Pulmonary artery endothelial cell (primary cell): ENCODE measurements at places on chromosomes 7 and 10. TPM values are rescaled to one million over a fixed set of nuclear protein-coding genes. Genes with fewer than 3 reads are reported as not detected.

DNA sequence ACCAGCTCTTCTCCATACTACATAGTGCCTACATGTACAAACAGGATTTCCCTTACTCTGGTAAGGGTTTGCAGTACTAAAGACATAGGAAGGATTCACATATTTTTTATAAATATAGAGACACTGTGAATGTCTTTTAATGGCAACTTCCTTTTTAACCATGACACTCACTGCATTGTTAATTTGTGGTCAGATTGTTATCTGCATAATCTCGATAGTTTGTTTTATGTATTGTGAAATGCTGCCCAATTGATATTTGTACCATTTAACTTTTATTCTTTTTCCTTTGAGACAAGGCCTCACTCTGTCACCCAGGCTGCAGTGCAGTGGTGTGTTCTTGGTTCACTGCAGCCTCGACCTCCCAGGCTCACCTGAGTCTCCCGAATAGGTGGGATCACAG is 39.7 kb downstream of the SP8 start:
- no peak for DNase-seq

GRCh38 chr7:30915005-30915601 is 3.5 kb downstream of the AQP1 start:
- no peak for DNase-seq

GRCh38 chr7:156625580-156625979 is 15.0 kb upstream of the RNF32 start:
- DNase-seq: no peak

DNA sequence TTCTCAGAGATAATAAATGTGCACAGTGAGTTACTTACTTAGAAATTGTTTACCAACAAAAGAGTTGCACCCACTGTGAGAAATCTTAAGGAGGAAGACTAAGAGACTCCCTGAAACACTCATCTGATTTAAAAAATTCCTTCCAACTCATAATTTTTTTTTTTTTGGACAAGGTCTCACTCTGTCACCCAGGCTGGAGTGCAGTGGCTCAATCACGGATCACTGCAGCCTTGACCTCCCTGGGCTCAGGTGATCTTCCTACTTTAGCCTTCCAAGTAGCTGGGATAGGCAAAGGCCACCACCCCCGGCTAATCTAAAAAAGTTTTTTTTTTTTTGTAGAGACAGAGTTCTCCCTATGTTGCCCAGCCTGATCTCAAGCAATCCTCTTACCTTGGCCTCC is 36.0 kb downstream of the MALSU1 start:
- DNase-seq: no peak

Gene ZNF775
- total RNA-seq: 9.2 and 9.7 TPM in 2 replicates

Gene STOX1
- total RNA-seq: 0.11 and 0.13 TPM in 2 replicates

Gene SHTN1
- 3.2 and 4.7 TPM in 2 replicates for total RNA-seq

Gene FGL2
- 0.25 and 0.26 TPM in 2 replicates for total RNA-seq

Gene NME8
- not detected in 2 replicates for total RNA-seq

Gene RSU1
- 57.4 and 85.6 TPM in 2 replicates for total RNA-seq
